ENCODE measurements at places on chromosomes 11 and 22.

DNA sequence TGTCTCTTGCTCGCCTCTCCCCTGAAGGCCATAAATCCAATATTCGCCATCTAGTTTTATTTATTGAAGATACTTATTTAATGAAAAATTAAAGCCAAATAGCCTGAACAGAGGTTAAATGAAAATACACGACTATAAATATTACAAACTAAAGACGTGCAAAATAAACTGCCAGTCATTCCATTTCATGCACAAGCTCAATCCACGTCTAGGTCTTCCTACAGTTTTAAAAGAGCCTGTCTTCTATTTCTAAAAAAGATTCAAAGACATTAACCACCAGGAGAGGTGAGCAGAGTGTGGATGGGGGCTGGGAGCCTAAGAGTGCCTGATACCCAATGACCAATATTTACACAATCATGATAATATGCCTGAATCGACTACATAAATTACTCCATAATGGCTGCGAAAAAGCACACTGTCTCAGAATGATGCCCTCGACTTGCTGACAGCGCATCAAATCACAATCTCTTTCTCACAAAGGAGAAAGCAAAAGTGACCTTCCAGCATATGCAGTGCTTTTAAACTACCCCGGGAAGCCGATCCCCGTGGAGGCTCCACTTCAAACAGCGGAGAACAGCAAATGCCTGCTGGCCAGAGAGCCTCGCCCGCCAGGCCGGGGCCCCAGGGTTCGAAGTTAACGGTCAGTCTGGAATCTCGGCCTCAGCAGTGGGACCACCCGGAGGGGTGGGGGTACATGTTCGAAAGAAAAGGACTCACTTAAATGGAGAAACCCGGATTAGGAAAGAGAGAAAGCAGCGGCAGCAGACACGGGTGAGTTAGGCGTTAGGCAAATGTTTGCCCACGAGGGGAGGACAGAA, 1.7 kb downstream of the FCHSD2 start:
- no peak for DNase-seq

DNA sequence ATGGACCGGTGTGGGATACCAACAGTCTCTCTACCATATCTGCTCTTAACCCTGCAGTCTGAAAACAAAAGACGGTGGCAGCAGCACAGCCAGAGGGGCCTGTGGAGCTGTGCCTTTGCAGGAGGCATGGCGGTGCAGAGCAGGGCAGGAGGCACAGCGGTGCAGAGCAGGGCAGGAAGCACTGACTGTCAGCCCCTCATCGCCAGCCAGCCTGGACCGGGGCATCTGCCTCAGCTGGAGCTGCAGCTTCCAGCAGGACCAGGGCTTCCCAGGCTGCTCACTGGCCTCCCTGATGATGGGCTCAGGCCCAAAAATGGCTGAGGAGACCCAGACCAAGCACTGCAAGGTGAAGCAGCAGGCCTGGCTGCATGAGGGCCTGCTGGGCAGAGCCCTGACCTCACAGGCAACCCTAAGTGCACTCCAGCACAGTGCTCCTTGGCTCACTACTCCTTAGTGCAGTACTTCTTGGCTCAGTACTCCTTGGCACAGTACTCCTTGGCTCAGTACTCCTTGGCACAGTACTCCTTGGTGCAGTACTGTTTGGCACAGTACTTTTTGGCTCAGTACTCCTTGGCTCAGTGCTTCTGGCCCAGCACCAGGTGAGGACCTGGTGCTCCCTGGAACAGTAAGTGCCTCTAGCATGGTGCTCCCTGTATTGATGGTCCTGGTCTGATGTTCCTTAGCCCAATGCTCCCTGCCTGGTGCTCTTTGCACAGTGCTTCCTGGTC, 78.0 kb downstream of the DHCR7 start:
- no peak for DNase-seq

- DNase-seq = no peak
These were observed 302.0 kb downstream of the ETS1 start for GRCh38 chr11:128285321-128285720.

DNA sequence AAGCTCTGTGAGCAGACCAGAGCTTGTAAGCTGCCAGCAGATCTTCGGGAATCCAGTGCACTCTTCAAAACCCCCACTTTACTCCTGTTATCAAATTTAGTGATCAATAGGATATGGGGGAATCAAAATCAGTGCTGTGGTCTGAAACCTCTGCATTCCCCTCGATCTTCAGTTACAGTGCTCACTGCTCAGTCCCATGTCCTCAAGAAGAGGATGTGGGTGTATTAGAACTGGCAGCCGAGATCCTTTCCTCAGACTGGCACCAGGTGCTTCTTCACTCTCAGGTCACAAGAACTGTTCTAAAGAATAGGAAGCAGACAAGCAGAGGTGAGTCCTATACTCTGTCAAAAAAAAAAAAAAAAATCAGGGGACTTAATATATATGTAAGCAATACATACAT, 15.3 kb upstream of the MAML2 start:
- DNase-seq = no peak

DNA sequence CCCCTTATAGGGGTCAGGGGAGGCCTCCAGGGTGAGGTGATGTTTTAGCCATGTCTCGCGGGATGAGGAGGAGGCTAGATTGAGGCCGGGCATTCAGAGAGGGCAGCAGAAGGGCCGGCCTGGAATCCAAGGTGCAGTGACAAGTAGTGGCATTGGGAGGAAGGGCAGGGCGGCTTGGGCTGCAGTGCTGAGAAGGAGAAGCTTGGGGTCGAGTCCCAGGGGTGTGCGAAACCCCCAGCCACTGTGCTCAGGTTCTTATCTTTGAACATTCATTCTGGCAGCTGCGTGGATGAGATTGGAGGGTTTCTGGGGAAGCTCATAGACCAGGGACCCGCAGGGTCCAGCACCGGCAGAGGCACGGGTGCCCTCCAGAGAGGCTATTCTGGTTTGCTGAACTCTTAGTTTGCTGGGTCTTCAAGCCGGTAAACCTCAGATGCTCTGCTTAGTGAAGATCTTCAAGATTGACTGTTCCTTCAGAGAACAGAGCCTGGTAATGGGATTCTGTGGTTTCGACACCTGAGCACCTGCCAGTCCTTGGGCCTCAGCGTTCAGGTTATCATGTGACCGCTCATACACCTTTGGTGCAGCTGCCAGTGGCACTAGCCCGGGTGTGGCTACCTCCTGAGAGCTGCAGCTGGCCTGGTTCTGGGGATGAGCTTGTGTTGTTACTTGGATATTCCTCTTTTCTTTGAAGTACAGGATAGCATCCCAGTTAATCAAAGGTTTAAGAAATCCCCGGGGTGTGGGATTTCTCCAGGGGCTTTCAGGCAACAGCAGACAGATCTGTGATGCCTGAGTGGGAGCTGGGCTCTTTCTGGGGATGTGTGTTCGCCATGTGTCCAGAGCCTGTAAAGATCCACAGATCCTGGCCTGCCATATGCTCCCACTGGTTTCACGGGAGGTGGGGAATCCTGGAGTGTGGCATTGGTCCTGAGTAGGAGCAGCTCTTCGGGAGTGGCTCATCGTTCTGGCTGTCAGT, 152.8 kb downstream of the TBC1D22A start:
- DNase-seq = no peak

GRCh38 chr11:75534259-75535069, 8.7 kb upstream of the GDPD5 start:
- DNase-seq = no peak

DNA sequence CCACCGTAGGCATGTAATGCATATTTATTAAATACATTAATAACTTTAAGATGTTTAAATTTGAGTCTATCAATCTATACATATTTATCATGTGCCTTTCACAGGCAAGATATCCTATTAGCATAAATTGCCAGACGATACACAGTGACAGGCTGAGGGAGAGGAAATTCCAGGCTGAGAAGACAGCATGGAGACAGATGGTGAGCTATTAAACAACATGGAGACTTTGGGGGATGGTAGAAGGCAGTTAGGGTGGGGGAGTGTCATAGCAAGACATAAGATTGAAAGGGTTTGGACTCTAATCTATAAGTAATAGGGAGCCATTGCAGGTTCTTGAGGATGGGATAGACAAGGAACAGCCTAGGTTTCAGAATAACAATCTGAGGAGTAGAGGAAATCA, 138.5 kb downstream of the NXPE2 start:
- DNase-seq = no peak

DNA sequence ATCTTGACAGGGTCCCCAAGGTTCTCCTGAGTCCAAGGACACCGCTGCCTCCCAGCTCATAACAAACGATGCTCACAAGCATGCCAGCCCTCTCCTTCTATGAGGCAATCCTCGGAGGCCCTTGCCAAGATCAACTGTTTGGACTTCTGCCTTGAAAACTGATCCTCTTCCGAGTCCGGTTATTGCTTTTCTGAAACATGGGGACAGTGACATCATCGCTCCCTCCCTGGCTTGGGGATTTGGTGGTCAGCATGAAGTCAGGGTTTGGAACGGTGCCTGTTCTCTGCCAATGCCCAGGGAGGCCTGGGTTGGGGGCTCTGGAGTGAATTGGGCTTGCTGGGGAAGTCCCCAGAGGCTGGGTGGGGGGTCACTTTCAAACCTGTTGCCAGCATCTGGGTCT, 149.3 kb downstream of the FBXO7 start:
- no peak for DNase-seq

DNA sequence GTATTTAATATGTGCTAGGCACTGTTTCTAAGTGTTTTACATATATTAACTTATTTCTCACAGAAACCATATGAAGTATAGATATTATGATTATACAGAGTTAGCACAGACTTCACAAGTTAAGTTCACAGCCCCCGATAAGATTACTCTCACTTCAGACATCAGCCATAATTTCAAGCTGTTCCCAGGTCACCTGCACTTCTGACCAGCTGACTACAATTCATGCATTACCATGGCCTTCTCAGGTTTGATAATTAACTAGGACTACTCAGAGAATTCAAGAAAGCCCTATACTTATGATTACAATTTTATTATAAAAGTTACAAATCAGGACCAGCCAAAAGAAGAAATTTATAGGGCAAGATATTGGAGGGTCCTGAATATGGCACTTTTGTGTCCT, 68.2 kb upstream of the RRM1 start:
- no peak for DNase-seq

GRCh38 chr22:19755145-19755710, 5.3 kb upstream of the TBX1 start:
- DNase-seq = no peak

GRCh38 chr11:65355013-65355775, 643 bp downstream of the TIGD3 start:
- DNase-seq = peak; percentile 66

GRCh38 chr11:115083144-115083806, 404.9 kb downstream of the NXPE2 start:
- no peak for DNase-seq

- DNase-seq = no peak
These were observed 25.4 kb downstream of the PATL1 start for GRCh38 chr11:59643390-59643789.

DNA sequence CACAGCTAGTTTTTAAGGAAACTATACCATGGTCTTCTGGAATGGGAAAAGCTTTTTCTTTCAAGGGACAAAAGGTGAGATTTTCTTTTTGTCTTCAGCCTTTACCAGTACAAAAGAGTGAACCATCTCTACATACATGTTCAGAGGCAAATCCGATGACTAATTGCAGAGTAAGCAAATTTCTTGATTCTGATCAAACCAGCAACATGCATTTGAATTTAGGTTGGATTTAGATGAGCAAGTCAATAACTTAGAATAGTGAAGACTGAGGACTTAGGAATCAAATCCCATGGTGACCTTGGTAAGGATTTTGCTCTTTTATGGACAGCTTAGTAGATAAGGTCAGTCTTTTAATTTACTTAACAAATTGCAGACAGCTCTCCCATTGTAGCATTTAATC, 65.9 kb upstream of the BLID start:
- no peak for DNase-seq

GRCh38 chr22:20783844-20784723, 10.2 kb downstream of the SERPIND1 start:
- peak; percentile 22 for DNase-seq

- no peak for DNase-seq
These were observed 32.5 kb downstream of the ABCC8 start for GRCh38 chr11:17443926-17444690.

DNA sequence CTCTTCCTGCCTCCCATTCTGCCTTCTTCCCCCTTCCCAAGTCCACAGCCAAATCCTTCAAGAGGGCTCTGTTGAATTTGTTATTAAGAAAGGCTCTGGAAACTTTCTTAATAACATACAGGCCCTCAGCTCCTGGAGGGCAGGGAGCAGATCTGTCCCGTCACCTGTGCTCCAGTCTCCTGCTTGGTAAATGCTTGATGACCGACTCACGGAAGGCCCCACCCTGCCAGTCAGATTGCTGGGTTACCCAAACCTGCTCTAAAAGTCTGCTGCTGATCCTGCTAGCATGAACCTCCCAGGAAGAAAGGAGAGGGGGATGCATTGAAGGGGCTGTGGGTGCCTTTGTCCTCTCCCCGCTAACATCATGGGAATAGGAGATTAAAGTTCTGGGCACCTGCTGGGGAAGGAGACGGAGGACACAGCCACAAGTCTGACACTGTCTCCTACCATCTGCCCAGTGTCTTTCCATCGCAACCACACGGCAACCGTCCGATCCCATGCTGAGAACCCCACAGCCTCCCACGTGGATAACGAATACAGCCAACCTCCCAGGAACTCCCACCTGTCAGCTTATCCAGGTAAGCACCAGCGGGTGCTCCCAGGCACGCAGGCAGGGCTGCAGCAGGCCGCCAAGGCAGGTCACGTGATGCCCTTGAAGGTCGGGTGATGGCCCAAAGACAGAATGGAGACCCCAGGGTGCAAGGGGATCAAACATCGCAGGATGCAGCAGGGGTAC, 22.5 kb downstream of the CD5 start:
- no peak for DNase-seq

All from activated T-cell treated with anti-CD3 and anti-CD28 coated beads for 4 hours (primary cell).